ENCODE measurements at places on chromosomes 5 and 9. TPM values are rescaled to one million over a fixed set of nuclear protein-coding genes. Genes with fewer than 3 reads are reported as not detected.

The C9orf50 gene
- total RNA-seq, result not detected

The MRPL41 gene
- total RNA-seq, result 39.3 TPM

The TRIM36 gene
- total RNA-seq, result 1.8 TPM

The ABLIM3 gene
- total RNA-seq, result 19.6 TPM

The SPINK6 gene
- 0.45 TPM for total RNA-seq

The PCDH12 gene
- 0.06 TPM for total RNA-seq

All from A549 treated with Hydrocortisone at 1 μM for 4 hours (cell line).